Stimulated activated CD4-positive, alpha-beta T cell treated with anti-CD3 and anti-CD28 coated beads, Interleukin-1b, Interleukin-23, amount 100 ng/mL, for 4 hours (primary cell): ENCODE measurements at places on chromosomes 6 and 20.

DNA sequence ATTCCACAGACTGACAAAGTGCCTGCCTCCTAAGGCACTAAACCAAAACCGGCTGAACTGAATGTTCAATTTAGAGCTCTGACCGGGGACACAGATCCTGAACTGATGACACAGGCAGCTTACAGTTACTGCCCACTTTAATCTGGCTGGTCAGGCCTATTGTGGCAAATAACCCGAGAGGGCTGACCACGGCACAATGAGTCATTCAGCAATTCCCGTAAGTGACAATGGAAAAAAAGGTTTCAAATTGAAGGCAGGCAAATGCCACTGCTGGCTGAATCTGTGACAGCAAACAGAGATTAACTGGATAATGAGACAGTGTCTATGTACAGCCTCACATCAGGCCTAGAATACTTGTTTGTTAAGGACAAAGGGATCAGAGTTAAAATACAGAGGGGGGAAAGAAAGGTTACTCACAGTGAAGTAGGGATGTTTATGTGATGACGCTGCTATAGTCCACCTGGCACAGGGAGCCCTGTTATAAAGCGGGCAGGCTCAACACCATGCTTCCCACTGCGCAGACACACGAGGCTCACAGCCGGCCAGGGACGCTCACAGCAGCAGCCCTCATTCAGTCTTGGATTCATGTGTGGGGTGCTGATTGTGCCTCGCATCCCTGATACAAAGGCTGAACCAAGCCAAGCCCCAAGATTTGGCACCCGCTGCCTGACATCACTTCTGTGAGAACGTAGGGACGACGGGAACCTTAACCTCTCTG lies 54.4 kb downstream of the RTN4IP1 start:
- no peak for DNase-seq

GRCh38 chr20:6924681-6925080 lies 157.2 kb downstream of the BMP2 start:
- no peak for DNase-seq

DNA sequence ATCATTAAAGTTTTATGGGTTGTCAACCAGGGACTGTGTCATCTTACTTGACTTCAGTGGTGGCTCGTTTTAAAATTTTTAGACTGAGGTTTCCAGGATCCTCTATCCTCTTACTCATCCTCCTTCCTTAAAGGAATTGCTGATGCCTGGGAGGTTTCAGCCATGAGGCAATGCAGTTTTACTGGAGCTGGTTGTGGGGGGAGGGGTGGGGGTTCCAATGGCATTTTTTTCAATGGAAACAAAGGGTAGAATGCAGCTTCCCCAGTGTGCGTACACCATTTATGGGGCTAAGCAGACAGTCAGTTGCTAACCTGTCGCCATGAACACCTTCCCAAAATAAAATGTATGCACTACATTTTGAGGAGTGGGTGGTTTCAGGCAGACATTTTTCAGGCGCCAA lies 88.0 kb downstream of the METTL24 start:
- DNase-seq = no peak

- DNase-seq = no peak
Measured at GRCh38 chr20:41222296-41222695, 85.0 kb downstream of the PLCG1 start.

- DNase-seq = no peak
Measured at GRCh38 chr6:152669895-152670294, 27.8 kb upstream of the MYCT1 start.

GRCh38 chr6:110476046-110476849 lies at the start of gene SLC22A16:
Gene SLC22A16, minus strand, starts transcription at chr6:110476613. Its CDS starts 39 bp downstream, at chr6:110476574.
- DNase-seq = no peak

DNA sequence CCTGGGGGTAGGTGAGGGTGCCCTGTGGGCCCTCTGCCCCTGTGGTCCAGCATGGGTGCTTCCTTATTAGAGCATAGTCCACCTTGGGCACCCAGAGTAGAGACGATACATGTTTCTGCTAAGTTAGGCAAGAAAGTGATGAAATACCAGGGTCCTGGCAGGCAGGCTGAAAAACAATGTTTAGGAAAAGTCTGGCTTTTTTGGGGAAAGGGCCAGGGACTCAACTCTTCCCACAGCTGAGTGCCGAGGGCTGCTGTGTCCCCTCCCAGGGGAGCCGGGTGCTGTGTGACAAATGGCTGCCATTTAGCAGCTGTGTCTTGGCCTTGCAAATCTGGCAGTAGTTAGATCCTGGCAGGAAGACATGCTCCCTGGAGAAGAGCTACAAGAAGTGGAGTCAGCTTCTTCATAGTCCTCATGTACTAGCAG lies 61.5 kb downstream of the RREB1 start:
- no peak for DNase-seq

DNA sequence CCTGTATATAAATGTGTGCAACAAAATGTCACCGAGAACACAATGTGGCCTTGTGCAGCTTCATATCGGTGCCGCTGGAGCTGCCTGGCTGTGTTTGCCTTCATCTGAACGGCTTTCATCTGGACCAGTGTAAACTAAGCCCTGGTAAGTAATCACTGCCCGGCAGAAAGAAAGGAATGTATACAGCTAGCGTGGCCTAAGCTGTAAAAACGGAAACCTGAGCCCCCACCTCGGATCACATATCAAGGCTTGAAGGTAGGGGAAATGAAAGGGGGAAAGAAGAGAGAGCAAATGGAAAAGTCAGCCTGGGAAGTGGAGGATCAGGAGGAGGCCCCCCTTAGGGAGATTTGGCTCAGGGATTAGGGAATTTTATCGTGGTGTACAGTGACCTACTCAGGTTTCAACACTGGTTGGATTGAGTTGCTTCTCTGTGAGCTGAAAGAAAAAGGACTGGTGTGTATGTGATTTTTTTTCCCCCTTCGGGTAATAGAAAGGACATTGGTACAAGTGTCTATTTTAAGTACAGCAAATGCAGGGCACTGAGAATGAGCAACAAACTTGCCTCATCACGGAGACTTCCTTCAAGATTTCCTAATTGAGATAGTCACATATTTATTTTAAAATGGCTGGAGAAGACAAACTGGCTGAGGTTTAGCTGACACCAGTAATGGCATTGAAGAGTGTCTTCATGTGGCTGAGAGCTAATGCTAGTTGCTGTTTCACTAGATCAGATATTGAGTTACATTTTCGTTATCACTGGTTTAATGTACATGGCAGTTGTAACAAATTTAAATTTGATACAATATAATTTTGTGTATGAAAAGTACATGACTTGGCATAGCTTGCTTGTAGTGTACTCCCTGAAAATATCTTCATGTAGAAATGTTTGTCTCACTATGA lies 3.5 kb downstream of the SOBP start:
- DNase-seq = no peak

DNA sequence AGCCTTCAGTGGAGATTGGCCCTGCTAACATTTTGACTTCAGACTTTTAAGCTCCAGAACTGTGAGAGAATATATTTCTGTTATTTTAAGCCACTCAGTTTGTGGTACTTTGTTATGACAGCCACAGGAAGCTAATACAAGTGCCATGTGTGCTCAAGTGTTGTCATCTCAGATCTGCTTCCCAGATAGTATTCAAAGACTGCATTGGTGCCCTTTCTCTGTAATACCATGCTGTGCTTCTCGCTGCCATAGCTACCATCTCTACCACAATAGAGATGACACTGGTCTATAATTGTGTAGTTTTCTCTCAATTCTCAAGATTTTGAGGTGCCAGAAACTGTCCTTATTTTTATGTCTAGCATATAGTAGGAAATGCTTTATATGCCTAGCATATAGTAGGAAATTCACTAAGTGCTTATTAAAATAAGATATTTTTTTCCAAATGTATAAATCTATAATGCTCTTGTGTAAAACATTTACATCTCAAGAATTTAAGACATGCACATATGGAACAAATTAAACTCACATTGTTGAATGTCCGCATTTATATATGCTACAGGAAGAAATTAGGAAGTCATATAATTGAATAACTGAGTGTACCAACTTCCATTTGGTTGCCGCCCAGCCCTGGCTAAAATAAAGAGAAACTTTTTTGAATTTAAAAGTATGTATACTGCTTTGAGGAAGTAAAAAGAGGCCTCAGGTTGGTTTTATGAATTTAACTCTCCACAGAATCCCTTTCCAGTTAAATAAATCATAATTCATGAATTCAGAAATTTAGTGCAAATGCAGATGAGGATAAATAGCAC lies 77.6 kb downstream of the TPBG start:
- DNase-seq = no peak
